ENCODE measurements at places on chromosomes 4 and X.

GRCh38 chrX:130120321-130120731 lies 10.0 kb upstream of the ELF4 start:
- no peak for DNase-seq
- no peaks in the 10 kb centered on the region for H3K36me3 ChIP-seq
- no peak overlapping the region for H3K27ac ChIP-seq
- H3K27me3 ChIP-seq, result no peaks in the 10 kb centered on the region
- H3K4me3 ChIP-seq, result no peak overlapping the region

GRCh38 chr4:71107726-71108125 lies 114.3 kb downstream of the DCK start:
- no peaks in the 10 kb centered on the region for H3K36me3 ChIP-seq
- DNase-seq, result no peak
- peaks cover 39% of the 10 kb centered on the region for H3K4me1 ChIP-seq
- H3K27me3 ChIP-seq, result no peaks in the 10 kb centered on the region
- peak overlapping the region; percentile 60 for H3K4me3 ChIP-seq

GRCh38 chr4:188439641-188440311 lies 300.5 kb downstream of the TRIML1 start:
- H3K27ac ChIP-seq, result no peak overlapping the region
- H3K36me3 ChIP-seq, result no peaks in the 10 kb centered on the region
- no peak for DNase-seq
- no peaks in the 10 kb centered on the region for H3K4me1 ChIP-seq
- no peaks in the 10 kb centered on the region for H3K27me3 ChIP-seq

DNA sequence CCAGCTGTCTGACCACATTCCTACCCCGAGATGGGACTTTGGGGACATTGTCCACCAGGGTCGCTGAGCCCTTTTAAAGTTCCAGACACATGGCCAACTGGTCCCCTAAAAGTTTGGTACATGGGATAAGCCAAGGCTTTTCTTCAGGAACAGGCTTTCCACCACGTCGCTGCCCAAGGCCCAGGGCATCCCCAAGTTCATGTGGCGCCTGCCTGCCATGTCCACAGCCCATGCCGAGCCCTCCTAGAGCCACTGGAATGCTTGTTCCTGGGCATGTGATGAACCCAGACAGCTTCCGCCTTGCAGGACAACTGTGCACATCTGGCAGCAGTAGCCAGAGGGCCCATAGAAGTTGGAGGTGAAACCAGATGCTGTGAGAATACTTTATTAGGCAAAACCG lies 41.3 kb downstream of the FRG1 start:
- no peaks in the 10 kb centered on the region for H3K4me1 ChIP-seq
- DNase-seq, result no peak
- no peak overlapping the region for H3K4me3 ChIP-seq
- H3K36me3 ChIP-seq, result no peaks in the 10 kb centered on the region
- no peaks in the 10 kb centered on the region for H3K27me3 ChIP-seq
- H3K27ac ChIP-seq, result no peak overlapping the region

DNA sequence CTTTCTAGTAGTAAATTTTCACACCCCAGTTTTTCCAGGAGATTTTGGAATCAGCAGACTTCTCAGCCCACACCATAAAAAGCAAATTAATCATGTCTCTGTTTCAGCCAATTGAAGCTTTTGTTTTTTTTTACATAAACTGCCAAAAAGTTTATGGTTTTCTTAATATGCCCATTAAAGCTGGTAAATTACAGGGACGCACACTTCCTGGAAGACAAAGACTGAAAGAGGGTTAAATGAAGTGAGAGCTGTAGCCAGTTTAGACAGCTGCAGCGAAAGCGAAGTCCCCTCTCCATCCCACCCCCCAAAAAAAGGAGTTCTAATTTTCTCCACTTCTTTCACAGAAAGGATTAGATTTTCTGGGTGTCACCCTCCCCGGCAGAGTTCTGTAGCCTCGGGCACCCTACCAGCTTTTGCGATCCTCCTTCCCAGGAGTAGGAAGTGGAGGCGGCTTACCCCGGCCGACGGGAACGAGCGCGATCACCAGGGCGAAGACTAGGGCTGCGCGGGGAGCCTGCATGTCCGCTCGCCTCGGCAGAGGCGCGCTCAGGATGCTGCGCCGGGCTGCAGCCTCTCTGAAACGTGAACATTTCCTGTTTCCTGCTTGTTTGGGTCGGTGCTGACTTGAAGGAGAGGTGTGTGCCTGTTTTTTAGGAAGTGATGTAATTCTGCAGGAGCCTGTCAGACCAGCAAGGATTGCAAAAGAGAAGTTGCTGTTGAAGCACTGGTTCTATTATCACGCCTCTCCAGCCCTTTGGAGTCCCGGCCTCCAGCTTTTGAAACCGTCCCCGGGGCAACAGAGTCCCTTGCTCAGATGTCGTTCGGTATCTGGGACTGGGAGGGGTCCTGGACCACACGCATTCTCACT lies at the start of gene TMEM154:
TSS of gene TMEM154 (minus strand) at position 584 of the 868 bp plus-strand sequence. CDS start at position 520, 64 bp downstream.
- peak; percentile 49 for DNase-seq
- H3K36me3 ChIP-seq, result peaks cover 3% of the 10 kb centered on the region

GRCh38 chr4:5399790-5400421 lies 308.5 kb downstream of the EVC2 start:
- H3K4me3 ChIP-seq, result no peak overlapping the region
- H3K27ac ChIP-seq, result no peak overlapping the region
- H3K27me3 ChIP-seq, result no peaks in the 10 kb centered on the region
- DNase-seq, result no peak
- no peaks in the 10 kb centered on the region for H3K36me3 ChIP-seq
- no peaks in the 10 kb centered on the region for H3K4me1 ChIP-seq

DNA sequence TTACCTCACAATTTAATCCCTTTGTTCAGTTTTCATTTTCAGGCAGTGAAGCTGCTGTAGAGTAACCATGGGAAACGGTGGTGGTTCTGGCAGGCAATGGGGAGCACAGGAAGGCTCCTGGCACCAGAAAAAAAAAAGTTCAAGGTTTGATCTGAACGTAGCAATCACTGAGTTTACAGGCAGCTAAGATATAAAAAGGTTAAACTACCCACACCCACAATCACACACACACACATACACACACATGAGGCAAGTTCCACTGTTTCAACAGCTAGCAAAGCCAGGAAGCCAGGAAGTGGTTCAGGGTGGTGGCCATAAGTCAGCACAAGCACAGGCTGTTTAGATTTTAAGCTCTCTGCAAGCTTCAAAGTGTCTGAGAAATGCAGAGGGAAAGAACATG lies at the start of gene SULT1B1:
TSS of gene SULT1B1 (minus strand) at position 166 of the 400 bp plus-strand sequence. CDS start 5,403 bp downstream, outside the sequence.
- peak; percentile 74 for DNase-seq
- H3K27ac ChIP-seq, result no peak within 1 kb of the TSS
- H3K4me1 ChIP-seq, result peaks cover 21% of the 10 kb centered on the region
- H3K4me3 ChIP-seq, result peak within 1 kb of the TSS; percentile 67

DNA sequence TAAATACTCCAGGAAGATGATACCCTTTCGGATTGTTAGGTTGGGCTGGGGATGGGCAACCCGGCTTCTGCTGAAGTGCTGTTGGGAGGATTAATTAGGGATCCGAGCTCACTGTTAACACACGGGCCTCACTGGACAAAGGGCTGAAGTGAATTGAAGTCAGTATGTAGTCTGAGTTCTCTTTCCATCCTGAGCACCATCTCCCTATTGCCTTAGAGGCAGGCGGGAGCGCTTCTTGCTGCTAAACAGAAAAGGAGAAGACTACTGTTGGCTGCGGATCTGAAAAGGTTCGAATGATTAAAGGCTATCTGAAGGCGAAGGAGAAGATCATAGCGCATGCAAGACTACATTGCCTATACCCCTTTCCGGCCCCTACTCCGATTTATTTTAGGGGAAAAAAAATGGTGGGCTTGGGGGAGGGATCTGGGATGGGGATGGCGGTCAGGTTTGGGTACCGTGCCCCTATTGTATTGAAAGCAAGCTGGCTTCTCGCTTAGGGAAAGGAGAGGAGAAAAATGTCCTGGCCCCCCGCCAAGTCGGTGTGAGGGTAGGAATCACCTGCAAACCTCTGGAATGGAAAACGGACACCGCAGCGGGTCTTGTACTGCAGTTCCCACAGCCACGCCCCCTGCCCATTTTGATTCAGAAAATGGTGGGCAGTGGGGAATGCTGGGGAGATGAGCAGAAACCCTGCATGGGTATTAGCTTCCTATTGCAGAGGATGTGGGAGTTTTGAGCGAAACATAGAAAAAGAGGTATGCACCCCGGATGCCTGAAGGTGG lies 22.3 kb downstream of the MORF4L2 start:
- peaks cover 3% of the 10 kb centered on the region for H3K27me3 ChIP-seq
- DNase-seq, result no peak
- H3K4me1 ChIP-seq, result no peaks in the 10 kb centered on the region
- no peak overlapping the region for H3K27ac ChIP-seq

DNA sequence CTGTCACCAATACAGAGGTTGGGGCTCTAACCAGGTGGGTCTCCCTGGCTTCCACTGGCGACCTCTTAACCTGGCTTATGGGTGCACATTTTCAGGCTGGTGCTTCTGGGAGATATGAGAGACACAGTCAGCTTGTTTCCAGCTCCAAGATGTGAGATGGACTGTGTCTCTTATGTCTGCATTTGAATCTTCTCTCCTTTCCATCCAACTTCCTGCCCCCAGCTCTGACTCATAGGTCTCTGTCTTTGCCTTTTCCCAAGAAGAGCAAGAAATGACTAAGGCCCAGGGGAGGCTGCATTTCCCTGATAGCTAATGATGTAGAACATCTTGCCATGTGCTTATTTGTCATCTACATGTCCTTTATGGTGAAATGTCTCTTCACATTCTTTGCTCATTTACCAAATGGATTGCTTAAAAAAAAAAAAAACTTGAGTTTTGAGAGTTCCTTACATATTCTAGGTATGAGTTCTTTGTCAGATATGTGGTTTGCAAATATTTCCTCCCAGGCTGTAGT lies 3.2 kb upstream of the UXT start:
- peaks cover 2% of the 10 kb centered on the region for H3K36me3 ChIP-seq
- peaks cover 5% of the 10 kb centered on the region for H3K4me1 ChIP-seq
- no peak overlapping the region for H3K4me3 ChIP-seq
- DNase-seq, result no peak
- no peak overlapping the region for H3K27ac ChIP-seq
- no peaks in the 10 kb centered on the region for H3K27me3 ChIP-seq
